ENCODE measurements at places on chromosomes 3 and 15.

DNA sequence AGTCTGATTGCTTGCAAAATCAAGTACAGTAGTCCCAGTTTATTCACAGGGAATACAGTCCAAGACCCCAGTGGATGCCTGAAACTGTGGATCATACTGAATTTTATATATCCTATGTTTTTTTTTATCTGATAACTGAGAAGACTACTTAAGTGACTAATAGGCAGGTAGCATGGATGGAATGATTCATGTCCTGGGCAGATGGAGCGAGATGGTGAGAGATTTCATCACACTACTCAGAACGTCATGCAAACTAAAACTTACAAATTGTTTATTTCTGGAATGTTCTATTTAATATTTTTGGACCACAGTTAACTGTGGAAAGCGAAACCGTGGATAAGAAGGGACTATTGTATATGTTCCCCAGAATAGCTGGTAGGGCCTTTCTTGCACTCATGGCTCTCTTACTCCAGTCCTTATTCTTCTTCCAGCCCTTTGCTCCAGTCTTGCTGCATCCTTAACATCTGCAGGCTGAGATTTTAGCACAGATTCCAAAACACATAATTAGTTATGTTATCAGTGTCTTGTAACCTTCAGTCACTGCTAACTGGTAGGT lies 290.0 kb downstream of the ADAMTSL3 start:
- no peak for DNase-seq

DNA sequence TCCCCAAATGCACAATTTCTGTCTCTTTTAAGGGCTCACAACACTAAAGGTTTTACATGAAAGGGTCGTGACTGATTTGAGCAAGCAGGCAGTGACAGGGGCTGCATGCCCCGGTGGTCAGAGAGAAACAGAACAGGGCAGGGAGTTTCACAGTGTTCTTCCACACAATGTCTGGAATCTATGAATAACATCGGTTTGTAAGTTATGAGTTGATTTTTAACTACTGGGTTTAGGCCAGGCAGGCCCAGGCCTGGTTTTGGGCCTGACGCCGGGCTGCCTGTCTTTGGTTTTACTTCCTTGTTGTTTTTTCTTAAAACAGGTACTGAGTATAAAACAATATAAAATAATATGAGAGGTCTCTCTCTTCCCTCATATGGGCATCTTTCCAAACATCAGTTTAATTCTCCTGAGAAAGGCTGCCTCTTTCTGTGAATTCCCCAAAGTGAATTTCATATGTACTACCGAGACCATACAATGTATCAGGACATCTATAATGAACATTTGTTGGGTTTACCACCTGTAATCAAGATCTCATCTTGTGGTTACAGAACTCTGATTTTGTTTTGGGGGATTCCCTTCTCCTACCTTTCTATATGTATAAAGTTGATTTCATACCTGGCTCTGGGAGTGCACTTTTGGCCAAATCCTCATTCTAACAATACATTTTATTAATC lies 74.4 kb downstream of the CD200 start:
- DNase-seq: no peak

- DNase-seq: no peak
Measured at GRCh38 chr15:55357774-55358173, 38.8 kb downstream of the PIGB start.

- DNase-seq: no peak
Measured at GRCh38 chr3:46824211-46824970, 38.9 kb downstream of the MYL3 start.

- DNase-seq: no peak
Measured at GRCh38 chr3:23863060-23863459, 53.7 kb downstream of the NKIRAS1 start.

DNA sequence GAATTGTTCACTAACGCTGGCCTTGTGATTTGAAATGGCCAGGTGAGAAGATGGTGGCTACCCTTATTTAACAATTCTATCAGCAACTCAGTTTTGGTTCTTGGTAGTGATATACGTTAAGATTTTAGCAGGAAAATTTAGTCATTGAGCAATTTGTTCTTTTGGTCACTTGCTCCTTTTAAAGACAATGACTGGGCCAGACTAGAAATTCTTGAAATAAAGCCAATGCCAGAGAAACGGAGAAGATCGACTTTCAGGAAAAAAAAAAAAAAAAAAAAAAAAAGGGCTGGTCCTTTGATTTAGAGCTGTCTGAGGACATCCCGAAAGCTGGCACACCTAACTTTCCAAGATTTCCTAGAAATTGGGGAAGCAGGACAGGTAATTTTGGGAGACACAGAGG lies 178.5 kb downstream of the FNDC3B start:
- DNase-seq: no peak

DNA sequence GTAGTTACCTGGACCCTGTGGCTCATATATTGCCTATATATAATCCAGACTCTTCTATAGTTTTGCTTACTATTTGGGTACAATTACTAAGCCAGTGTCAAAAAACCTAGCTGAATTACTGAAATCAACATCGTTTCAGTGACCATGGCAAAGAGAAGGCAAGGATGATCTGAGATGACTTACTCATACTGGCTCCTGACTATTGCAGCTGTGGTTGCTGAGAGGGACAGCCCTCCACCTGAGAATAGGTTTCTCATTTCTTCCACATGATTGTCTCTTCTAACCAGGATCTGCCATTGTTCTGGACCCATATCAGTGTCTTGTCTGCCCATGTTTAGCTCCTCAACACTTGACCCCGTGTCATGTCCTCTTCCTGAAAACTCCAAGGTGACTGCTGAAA lies 30.2 kb downstream of the CASR start:
- no peak for DNase-seq

DNA sequence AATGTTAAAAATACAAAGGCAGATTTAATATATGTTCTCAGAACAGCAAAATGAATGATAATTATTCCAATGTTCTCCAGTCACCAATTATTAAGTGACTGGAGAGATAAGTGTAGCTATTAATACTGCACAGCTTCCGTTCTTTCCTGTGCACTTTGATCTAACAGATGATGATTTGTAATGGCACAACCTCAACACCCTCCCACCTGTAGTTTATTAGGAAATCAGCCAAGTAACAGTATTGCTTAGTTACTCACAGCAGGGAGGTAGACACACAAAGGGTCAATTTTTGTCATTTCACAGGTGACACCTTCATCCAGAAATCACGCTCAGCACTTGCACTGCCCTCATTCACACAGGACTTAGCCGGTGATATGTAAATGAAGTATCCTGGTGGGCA lies 688.1 kb downstream of the EPHA3 start:
- DNase-seq: no peak

DNA sequence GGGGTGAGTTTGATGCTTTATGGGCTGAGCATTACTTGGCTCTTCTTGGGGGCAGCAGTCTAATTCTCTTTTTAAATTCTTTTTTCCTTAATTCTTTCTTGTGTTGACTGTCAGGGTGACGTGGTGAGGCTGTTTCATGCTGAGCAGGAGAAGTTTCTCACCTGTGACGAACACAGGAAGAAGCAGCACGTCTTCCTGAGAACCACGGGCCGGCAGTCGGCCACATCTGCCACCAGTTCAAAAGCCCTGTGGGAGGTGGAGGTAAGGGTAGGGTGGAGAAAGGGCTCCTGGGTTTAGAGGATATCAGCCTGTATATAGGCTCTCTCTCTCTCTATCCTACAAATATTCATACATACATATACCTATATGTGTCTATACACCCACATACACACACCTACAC lies 152.3 kb downstream of the ITPR1 start:
- no peak for DNase-seq

- no peak for DNase-seq
Measured at GRCh38 chr3:197460639-197461038, 95.1 kb downstream of the BDH1 start.

Data from NCI-H2107 (cell line).